ENCODE measurements at places on chromosomes 16 and 17.

DNA sequence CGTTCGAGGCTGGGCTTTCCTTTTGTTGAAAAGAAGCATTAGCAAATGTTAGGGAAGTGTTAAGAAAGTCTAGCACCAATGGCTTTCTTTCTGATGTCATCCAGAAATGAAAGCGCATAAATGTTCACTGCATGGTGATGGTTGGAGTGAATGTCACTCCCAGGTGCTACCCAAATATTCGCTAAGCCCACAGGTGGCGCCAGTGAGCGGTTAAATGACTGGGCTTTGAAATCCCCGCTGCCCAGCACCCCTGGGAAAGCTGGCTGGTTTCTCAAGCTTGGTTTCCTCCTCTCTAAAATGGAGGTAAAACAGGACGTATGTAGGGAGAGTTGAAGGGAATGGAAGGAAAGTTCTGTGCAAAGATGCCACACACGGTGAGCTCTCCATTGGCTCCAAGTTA lies 104.4 kb downstream of the IRX5 start:
- DNase-seq, result no peak

DNA sequence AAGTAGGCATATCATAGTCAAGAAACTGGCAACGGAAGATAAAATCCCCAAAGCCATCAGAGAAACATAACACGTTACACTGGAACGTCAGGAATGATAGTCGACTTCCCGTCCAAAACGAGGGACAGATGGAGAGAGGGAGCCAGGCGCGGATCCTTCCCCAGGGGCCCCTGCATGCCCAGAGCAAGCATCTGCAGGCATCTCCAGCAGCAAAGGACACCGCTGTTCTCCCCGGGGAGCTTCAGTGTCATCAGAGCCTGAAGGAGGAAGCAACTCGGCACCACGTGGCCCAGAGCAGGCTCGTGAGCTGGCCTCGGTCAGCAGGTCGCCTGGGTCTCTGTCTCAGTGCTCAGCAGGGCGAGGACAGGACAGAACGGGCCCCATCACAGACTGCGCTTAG lies 50.1 kb downstream of the LMF1 start:
- no peak for DNase-seq

- no peak for DNase-seq
These were observed 47.8 kb downstream of the MRC2 start for GRCh38 chr17:62675260-62675659.

- no peak for DNase-seq
These were observed 5.6 kb downstream of the AKAP1 start for GRCh38 chr17:57090560-57091185.

DNA sequence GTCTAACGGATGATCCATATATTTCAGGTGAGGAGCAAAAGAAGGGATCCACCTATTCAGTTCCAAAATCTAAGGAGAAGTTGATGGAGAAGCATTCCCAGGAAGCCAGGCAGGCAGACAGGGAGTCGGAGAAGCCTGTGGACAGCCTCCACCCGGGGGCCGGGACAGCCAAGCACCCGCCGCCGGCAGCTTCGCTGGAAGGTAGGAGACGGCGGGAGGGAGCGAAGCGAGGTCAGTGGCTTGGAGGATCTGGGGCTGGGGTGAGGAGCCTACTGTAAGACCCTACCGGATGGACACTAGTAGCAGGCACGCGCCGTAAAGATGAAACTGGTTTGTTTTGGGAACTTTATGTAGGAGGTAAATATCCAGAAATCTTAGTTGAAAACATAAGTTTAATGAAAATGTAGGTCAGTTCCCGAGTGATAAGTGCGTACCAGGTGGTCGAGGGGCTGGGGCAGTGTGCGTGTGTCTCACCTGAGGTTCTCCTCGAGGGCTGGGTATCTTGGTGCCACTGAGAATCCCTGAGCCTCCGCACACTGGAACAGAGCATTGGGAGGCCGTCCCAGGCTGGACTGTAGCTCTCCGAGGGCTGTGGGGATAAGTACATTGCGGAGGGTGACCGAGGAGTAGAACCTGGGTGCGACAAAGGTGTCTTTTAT lies 714 bp downstream of the SPATA33 start:
- DNase-seq, result no peak

DNA sequence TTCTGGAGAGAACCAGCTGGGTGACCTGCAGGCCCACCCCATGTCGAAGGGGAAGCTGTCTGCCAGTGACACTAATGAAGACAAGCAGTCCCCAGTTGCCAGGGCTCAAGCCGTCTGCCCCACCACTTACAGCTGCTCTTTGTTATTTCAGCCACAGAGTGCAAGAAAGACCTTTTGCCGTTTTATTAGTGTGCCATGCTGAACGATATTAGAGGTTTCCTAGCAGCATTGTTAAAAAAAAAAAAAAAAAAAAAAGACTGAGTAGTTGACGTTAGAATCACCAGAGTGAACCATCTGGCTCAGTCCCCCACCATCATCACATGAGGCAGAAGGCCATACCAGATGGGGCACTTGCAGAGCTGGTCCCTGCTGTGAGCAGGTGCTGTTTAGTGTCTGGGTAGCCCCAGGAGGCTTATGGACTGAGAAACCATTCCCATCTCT lies 26.5 kb upstream of the SLC39A11 start:
- no peak for DNase-seq

GRCh38 chr16:5449901-5450300 lies 352.3 kb upstream of the EEF2KMT start:
- no peak for DNase-seq

GRCh38 chr16:87233928-87234327 lies 83.3 kb downstream of the C16orf95 start:
- DNase-seq, result no peak

GRCh38 chr16:57960826-57961472 lies 10.0 kb downstream of the CNGB1 start:
- DNase-seq, result no peak

GRCh38 chr16:69329369-69330285 lies 761 bp downstream of the PDF start:
- peak; percentile 22 for DNase-seq

- DNase-seq, result no peak
These were observed 22.6 kb downstream of the NAA60 start for GRCh38 chr16:3465911-3466584.

- DNase-seq, result no peak
These were observed 28.9 kb upstream of the SEC14L1 start for GRCh38 chr17:77111934-77112296.

GRCh38 chr16:16928532-16929109 lies 542.1 kb downstream of the XYLT1 start:
- no peak for DNase-seq

GRCh38 chr17:56475116-56475515 lies 118.4 kb upstream of the NOG start:
- DNase-seq, result no peak

- DNase-seq, result peak; percentile 34
These were observed 62.9 kb downstream of the SMURF2 start for GRCh38 chr17:64599187-64599676.

GRCh38 chr17:29051194-29051593 lies 8.3 kb downstream of the PIPOX start:
- no peak for DNase-seq

- no peak for DNase-seq
These were observed 110.5 kb upstream of the COX10 start for GRCh38 chr17:13958773-13959172.

- no peak for DNase-seq
These were observed 3.6 kb downstream of the FA2H start for GRCh38 chr16:74770831-74771526.

- DNase-seq, result no peak
These were observed 13.4 kb upstream of the TMEM170A start for GRCh38 chr16:75477680-75478473.

DNA sequence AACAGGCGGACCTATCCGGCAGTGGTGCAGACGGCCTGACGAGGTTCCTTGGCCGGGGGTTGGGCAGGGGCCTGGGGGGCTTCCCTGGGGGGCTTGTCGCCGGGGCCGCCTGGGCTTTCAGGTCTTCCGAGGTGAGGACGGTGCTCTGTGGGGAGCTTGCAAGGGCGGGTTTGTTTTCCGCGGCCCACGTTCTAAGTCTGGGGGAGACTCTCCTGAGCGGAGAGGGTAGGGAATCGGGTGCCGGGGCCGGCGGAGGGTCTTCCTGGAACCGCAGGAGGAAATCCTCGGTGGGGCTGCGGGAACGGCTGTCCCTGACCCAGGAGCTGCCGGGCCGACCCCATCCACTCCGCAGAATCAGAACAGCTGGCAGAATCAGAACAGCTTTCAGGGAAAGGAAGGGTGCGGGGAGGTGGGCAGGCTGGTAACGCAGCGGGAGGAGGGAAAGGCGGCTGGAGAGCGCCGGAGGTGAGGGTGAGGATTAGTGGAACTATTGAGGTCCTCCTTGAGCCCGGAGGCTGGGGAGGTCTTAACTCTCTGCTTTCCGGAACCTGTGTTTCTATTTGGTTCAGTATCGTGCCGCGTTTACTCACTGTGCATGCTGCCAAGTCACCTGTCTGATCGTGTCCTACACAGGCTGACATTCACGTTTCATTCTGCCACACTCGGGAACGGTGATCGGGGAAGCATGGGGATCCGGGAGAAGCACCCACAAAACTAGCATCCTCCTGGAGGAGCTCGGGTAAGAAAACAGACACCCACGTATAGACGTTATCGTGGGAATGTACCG lies 28.9 kb downstream of the CPSF4L start:
- DNase-seq, result no peak

DNA sequence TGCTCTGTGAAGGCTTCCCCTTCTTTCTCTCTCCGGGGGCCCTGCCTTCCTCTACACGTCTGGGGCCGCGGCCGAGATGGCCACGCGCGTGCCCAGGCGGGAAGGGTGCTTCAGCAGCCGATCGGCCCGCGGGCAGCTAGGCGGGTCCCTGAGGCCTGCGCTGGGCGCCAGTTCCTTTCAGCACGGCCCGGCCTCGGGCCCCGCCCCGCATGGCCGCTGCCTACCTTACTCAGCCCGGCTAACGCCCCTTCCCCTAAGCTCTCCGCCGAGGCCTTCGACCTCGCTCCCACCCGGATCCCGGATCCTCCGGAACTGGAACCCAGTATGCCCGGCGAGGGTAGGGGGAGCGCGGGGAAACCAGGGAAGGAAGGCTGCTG lies 335 bp downstream of the TMEM11 start:
- peak; percentile 19 for DNase-seq

DNA sequence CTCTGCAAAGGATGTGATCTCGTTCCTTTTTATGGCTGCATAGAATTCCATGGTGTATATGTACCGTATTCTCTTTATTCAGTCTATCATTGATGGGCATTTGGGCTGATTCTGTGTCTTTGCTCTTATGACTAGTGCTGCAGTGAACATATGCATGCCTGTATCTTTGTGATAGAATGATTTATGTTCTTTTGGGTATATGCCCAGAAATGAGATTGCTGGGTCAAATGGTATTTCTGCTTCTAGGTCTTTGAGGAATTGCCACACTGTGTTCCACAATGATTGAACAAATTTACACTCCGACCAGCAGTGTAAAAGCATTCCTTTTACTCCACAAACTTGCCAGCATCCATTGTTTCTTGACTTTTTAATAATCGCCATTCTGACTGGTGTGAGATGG lies 60.2 kb upstream of the ADORA2B start:
- no peak for DNase-seq

GRCh38 chr16:2034696-2035430 lies 8.2 kb downstream of the NHERF2 start:
- DNase-seq, result no peak

DNA sequence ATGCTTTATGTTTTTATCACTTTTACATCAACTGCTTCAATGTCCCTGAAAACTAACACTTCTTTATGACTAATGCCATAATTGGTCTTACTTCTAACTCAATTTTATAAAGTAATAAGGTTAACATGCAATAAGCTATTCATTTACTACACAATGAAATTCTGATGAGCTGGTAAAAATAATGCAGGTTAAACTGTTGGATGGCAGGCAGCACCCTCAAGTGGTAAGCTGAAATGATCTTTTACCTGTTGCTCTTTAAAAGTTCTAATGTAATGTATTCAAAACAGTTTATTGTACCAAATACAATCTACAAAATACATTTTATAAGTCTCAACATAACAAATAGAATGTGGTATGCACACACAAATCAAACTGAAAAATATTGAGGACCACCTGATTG lies 1280.3 kb downstream of the CDH8 start:
- no peak for DNase-seq

GRCh38 chr17:63961355-63962212 lies 11.1 kb downstream of the SCN4A start:
- DNase-seq, result no peak

DNA sequence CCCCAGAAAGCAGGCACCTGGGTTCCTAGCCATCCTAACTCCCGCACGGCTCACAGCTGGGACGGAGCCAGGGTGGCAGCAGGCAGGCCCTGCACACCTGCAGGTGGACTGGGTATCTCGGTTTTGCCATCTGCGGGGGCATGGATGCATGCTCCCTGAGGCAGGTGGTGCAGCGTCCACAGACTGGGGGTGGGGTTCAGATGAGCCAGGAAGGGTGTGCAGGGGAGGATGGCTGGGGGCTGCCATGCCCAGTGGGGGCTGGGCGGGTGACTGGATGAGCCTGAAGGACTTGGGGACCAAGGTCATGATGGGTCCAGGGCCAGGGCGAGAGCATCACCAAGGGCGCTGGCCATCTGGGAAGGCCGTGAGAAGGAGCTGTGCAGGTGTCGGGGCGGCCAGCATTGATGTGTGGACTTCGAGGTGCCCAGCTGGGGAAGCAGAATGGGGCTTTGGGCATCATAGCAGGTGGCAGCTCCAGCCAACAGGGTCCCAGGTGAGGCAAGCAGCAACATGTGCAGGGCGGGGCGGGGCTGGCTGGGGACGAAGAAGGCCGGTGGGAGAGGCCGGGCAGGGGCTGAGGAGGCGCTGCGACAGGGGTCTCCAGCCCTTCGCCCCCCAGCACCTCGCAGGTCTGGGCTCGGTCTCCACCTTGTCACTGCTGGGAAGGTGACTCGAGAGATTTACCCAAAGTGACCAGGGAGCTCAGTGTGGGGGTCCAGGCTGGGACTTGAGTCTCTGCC lies 41.0 kb upstream of the ZNF469 start:
- no peak for DNase-seq

DNA sequence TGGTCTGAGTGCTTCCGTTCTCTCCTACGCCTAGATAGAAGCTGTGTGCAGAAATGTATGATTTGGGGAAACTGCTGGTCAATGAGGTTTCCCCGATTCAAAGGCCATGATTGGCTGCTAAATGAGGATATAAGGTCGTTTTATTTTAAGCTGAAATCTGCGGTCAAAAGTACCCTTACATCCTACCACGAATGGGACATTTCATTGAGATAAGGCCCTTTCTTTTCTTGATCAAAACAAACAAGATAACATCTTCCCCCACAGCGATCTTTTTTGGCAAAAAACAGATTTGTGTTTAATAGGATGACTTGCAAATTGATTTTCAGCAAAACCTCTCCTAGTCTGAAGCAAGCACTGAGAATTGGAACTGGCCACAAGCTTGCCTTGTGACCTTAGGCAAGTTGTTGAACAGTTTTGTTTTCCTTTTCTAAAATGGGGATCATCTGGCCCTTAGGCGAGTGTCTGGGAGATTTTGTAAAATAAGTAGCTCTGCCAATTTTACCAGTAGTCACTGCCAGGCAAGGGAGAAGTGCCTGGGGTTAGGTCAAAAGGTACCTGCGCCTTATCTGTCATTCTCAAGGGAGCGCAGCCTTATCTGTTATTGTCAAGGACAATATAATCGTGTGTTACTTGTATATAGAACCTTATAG lies 635 bp downstream of the SCPEP1 start:
- no peak for DNase-seq
